AML-193 (cell line): ENCODE measurements at places on chromosomes 13 and 19.
A peak's percentile ranks its signal among the peaks of the same experiment; 100 is the strongest.

DNA sequence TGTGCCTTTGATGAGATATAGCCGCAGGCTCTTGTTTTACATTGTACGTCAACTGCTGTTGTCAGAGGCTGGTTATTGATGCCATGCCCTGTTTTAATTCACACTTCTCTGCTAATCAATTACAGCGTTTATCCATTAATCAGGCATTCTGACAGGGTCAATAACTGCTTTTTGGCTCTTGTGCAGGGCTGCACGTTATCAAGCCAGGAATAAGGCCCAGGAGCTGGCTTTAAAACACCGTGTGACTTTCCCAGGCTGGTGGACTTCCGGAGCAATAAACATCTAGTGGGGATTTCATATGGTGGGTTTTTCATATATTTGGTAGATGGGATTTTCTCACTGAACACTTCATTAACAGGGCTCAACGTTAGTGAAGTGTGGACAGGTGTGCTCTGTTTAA is 221.7 kb downstream of the TM9SF2 start:
- DNase-seq, result no peak

GRCh38 chr19:30151081-30151480 is 209.0 kb downstream of the URI1 start:
- DNase-seq, result no peak

GRCh38 chr13:56903710-56904282 is 236.9 kb upstream of the PRR20A start:
- no peak for DNase-seq

DNA sequence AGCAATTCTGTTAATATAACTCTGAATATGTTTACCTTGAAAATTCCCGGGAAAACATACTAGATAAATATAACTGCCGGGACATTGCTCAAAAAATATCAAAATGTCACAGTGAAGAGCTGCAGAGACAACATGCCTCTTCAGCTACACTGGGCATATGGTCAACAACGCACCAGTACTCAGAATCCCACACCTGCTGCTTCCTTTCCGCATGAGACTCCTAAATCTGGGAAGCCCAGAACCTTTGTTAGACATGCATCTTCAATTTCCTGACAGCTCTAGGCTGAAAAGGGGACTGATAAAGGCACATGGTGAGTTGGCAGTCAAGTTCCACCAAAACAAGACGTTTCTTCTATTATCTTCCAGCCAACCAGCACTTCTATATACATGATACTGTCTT is 53.7 kb downstream of the USP12 start:
- DNase-seq, result no peak

DNA sequence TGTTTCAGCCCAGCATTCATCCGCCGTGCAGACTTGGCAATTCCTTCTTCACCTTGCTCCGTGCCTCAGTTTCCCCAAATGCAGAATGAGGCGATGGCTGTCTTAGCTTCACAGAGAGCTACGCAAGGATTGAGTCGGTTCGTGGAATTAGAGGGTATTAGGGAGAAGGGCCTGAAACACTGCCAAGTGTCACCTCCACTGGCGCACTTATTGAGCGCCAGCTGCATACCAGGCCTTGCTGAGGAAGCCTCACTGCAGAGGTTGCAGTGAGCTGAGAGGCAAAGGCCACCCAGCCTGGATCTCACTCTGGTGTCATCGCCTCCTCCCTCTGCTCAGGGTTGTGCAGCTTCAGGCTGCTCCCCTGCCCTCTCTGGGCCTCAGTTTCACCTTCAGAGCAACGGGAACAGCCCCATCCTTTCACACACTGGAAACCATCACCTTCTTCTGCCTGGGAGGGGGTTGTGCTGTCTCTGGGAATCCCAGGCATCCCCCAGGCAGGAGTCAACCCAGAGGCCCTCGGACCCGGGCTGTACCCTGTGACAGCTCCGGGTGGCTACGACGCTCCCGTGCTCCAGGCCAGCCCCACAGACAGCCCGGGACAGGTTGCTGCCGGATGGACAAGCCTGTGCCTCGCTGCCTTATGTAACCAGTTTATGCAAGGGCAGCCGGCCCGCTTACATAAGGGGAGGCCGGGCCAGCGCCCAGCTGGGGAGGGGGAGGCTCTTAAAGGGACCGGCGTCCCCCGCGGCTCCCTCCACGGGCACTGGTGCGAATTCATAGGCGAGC is 31.9 kb downstream of the NFIC start:
- no peak for DNase-seq

GRCh38 chr13:68272652-68273051 is 1042.5 kb upstream of the PCDH9 start:
- DNase-seq, result no peak

GRCh38 chr19:50461066-50461875 is 15.0 kb upstream of the EMC10 start:
- DNase-seq, result peak; percentile 55

GRCh38 chr13:61546911-61547310 is 131.3 kb upstream of the PCDH20 start:
- DNase-seq, result no peak

- DNase-seq, result no peak
These were observed 595.5 kb downstream of the TBC1D4 start for GRCh38 chr13:74886502-74886901.

- DNase-seq, result no peak
These were observed 52.1 kb downstream of the SIAH3 start for GRCh38 chr13:45799451-45799850.

GRCh38 chr13:59088716-59089115 is 1075.0 kb downstream of the DIAPH3 start:
- DNase-seq, result no peak

DNA sequence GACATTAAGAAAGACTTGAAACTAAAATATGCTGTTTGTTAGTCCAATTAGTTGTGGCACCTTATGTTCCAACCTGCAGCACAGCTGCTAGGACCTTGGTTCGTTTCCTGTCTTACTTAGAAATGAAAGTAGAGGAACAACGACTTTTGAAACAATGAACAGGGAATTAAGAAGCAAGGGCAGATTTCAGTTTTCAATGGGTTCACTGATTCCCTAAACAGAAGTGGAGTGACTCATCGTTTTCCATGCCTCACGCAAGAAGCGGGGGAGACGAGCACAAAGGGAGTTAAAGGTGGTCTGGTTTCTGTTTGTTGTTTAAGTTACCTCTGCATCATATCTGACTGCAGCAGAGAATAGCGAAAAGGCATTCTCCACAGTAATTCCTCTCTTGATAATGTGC is 44.8 kb downstream of the PHF11 start:
- DNase-seq, result no peak

GRCh38 chr19:35166100-35167063 is 11.8 kb downstream of the FXYD5 start:
- no peak for DNase-seq

GRCh38 chr13:26468265-26468801 is 89.2 kb upstream of the WASF3 start:
- DNase-seq, result no peak

DNA sequence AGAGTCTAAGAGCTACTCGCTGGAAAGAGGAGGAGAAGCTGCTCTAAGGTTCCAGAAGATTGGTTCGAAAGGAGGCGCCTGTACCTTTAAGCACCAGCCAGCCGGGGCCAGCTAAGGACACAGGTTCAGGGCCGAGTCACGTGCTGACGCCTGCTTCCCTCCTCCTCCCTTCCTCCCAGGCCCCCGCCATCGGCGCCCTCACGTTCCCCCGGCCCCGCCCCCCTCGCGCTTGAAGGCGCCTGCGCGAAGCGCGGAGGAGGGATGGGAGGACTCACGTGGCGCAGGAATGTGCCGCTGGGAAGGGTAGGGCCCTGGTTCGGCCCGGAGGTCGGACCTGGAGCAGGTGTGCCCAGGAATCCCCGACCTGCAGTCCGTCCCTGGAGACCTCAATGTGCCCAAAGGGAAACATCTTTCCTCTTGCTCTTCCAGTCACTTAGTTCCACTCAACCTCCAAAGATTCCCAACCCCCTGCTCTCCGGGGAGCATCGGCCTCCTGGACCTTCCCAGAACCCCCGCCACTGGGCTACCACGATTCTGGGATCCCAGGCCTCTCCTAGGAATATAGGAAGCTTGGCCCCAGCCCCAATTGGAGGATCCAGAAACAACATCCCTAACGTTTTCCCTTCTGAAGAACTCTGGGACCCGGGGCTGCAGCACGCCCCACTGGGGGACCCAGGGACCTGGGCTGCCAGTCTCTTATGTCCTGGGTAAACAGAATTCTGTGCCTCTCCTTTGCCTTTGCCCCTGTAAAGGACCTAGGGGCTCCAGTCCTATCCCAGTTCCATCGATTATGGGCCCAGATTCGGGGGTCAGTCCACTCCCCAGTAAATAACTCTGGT is 2.5 kb downstream of the DBP start:
- DNase-seq, result peak; percentile 92

- no peak for DNase-seq
These were observed 127.4 kb downstream of the DCT start for GRCh38 chr13:94352057-94352456.

- DNase-seq, result no peak
These were observed 40.4 kb upstream of the GRTP1 start for GRCh38 chr13:113404366-113404722.

- no peak for DNase-seq
These were observed 260.3 kb downstream of the KCNRG start for GRCh38 chr13:50275392-50276063.

DNA sequence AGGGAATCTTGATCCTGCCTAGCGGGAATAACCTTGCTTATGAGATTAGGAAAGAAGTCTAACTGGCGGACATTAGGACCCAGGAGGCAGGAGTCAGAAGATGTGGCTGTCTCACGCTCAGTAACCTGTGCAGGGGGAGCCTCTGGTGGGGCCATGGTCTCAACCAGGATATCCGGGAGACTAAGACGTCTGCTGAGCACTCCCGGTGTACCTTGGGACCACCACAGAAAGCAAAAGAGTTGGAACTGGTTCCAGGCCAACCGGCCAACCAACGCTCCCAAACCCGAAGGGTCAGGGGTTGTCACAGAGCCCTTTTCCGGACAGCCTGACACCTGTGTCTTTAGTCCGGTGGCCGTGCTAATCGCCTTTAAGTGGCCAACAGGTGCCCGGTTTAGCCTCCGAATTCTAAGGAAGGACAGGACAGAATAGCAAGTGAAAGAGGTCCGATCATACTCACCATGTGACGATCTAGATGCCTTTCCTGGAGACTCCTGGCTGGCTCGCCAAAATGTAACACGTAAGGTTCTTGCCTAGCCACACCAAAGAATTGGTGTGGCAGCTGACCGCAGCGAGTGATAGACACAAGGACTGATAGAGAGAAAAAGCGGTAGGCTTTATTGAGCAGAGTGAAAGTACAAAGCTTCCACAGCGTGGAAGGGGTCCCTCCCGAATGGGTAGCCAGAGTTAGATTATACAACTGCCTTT is 103.9 kb upstream of the DIAPH3 start:
- no peak for DNase-seq

DNA sequence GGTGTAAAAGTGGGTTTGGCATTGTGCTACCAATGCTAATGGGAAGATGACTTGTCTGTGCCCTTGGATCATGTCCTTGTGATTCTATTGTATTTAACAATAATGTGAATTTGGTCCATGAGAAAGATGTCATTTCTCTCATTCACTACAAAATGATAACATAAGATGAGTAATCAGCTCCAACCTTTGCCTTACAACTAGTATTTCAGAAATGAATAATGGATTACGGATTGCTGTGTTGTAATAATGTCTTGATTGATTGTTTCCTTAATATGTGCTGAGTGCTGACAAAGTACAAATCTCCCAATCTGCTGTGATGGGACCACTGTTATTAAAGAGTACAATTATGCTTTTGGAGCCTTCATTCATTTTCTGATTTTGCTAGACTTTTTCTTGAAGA is 375.0 kb downstream of the PCDH9 start:
- DNase-seq, result no peak

GRCh38 chr13:65999411-65999810 is 1230.7 kb downstream of the PCDH9 start:
- no peak for DNase-seq

DNA sequence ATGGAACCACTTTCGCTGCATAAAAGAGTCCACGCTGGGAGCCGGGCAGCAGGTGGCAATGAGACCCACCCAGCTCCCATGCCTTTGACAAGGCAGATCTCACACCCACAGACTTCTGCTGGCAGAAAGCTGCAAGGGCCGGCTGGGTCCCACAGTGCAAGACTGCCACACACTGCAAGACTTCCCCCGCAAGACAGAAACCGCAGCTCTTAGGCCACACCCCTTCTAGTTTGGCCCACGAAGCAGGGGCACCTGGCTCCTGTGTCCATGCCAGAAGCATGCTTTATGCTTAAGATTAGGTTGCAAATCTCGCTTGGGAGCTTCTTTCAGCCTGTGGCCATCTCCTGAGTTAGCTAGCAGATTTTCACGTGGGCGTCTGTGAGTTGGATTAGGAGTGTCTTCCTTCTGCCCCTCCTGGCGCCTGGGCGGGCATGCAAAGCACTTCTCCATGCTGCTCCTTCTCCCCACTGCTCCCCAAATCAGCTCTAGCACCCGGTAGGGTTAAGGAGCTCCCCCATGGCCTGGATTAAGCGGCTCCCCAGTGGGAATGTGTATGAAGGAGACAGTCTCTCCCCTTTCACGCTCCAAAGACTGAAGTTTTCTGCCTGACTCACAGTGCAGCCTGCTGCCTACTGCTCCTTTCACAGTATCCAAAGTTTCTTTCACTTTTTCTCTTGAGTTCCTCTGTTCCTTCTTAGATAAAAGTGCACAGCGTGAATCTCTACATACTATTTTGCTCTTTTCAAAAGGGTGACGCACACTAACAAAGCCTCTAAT is 17.7 kb downstream of the GPC6 start:
- DNase-seq, result no peak

DNA sequence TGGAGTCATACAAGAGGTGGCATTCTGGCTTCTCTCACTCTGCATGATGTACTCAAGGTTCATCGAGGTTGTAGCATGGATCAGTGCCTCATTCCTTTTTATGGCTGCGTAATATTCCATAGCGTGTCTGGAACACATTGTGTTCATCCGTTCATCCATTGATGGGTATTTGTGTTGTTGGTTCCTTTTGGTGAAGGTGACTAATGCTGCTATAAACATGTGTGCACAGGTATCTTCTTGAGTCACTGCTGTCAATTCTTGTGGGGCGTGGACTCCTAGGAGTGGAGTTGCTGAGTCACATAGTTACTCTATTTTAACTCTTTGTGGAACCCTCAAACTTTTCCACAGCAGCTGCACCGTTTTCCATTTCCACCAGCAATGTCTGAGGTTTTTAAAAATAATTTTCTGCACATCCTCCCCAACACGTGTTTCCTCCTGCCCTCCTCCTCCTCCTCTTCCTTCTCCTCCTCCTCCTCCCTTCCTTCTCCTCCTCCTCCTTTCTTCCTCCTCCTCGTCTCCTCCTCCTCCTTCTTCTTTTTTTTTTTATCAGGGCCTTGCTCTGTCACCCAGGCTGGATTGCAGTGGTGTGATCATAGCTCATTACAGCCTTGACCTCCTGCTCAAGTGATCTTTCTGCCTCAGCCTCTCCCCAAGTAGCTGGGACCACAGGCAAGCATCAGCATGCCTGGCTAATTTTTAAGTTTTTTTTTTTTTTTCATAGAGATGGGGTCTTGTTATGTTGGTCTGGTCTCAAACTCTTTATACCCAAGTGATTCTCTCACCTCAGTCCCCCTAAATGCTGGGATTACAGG is 2.0 kb upstream of the TMEM221 start:
- peak; percentile 36 for DNase-seq

- DNase-seq, result no peak
These were observed 362.9 kb upstream of the PCDH20 start for GRCh38 chr13:61778531-61778930.
